ENCODE measurements at places on chromosomes 2 and 18.

GRCh38 chr2:1286929-1287328, 126.3 kb upstream of the TPO start:
- DNase-seq, result no peak

- DNase-seq, result no peak
Measured at GRCh38 chr2:118047380-118047826, 33.5 kb upstream of the CCDC93 start.

- DNase-seq, result no peak
Measured at GRCh38 chr2:221377066-221377465, 195.0 kb downstream of the EPHA4 start.

- DNase-seq, result no peak
Measured at GRCh38 chr2:66240286-66240685, 194.6 kb upstream of the MEIS1 start.

DNA sequence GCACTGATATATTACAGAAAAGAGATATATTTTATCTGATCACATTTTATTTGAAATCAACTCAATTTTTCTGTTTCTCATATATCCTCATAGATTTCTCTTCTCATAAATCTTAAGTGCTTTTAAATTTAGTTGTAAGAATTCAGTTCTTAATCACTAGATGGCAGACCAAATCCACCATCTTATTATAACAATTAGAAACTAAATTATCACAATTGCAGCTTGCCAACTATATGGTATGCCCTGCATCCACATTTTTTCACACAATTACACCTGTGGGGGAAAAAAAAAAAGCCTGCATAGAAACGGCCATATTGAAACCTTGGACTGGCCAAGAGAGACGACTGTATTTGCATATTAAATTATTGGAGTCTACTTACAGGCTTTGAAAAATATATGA, 64.4 kb downstream of the COL5A2 start:
- no peak for DNase-seq

GRCh38 chr2:97761192-97761591, 47.8 kb downstream of the ZAP70 start:
- no peak for DNase-seq

GRCh38 chr18:37484983-37485834, 80.4 kb downstream of the CELF4 start:
- peak; percentile 21 for DNase-seq

GRCh38 chr2:194867328-194867727, 789.7 kb upstream of the SLC39A10 start:
- peak; percentile 13 for DNase-seq

DNA sequence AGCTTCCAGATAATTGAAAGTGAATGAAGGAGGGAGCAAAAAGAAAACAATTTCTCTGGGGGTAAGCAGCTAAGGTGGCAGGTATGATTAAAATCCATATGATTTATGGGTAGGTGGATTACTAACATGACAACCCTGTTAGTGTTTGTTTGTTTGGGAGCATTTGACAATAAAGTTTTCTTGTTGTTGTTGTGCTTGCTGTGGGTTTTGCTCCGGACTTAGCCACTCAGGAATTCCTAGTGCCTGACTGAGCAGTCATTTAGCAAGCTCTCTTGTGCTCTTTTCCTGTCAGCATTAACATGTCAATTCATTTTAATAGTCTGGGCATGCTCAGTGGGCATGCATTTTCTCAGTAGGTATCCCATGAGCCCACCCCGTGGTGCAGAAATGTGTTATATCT, 674.8 kb upstream of the ZEB2 start:
- no peak for DNase-seq

GRCh38 chr2:43343573-43344304, 117.3 kb upstream of the ZFP36L2 start:
- DNase-seq, result no peak

DNA sequence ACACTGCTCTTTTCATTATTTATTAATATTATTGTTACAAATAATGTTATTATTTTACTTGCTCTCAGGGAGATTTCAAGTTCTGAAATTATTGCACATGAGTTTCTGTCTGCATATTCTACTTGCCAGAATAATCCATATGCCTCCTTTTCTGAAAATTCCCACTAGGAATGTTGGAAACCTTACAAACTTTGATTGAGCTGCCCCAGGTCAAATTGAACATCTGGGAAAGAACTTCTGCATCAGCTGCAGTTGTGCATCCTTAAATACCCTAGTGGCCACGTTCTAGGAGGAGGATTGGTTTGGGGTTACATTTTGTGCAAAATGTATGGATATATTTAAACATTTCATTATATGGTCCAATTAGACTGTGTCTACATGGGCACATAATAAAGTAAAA, 1302.7 kb upstream of the PIK3C3 start:
- DNase-seq, result no peak

GRCh38 chr2:220512419-220512818, 885.0 kb downstream of the SLC4A3 start:
- no peak for DNase-seq

DNA sequence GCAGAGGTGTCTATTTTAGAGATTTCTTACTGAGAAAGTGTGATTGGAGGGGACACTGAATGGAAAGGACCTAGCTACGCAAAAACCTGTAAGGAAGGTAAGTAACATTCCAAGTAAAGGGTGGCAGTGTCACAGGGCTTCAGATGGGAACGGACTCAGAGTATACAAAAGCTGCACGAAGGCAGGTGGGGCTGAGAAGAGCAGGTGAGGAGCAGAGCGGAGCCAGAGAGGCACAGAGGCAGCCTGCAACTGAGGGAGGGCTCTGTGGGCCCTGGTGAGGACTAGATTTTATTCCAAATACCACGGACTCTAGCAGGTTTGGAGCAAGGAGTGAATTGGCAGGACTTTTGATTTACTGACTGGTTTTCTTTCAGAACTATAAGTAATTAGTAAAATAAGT, 331.3 kb upstream of the PKDCC start:
- DNase-seq, result peak; percentile 30

DNA sequence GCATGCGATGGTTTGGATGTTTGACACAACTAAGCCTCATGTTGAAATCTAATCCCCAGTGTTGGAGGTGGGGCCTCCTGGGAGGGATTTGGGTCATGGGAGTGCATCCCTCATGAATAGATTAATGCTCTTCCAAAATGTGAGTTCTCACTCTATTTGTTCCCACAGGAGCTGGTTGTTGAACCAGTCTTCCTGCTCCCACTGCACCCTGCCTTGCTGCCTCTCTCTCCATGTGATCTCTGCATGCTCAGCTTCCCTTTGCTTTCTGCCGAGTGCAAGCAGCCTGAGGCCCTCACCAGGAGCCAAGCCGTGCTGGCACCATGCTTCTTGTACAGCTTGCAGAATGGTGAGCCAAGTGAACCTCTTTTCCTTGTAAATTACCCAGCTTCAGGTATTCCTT, 206.8 kb downstream of the VAPA start:
- no peak for DNase-seq

DNA sequence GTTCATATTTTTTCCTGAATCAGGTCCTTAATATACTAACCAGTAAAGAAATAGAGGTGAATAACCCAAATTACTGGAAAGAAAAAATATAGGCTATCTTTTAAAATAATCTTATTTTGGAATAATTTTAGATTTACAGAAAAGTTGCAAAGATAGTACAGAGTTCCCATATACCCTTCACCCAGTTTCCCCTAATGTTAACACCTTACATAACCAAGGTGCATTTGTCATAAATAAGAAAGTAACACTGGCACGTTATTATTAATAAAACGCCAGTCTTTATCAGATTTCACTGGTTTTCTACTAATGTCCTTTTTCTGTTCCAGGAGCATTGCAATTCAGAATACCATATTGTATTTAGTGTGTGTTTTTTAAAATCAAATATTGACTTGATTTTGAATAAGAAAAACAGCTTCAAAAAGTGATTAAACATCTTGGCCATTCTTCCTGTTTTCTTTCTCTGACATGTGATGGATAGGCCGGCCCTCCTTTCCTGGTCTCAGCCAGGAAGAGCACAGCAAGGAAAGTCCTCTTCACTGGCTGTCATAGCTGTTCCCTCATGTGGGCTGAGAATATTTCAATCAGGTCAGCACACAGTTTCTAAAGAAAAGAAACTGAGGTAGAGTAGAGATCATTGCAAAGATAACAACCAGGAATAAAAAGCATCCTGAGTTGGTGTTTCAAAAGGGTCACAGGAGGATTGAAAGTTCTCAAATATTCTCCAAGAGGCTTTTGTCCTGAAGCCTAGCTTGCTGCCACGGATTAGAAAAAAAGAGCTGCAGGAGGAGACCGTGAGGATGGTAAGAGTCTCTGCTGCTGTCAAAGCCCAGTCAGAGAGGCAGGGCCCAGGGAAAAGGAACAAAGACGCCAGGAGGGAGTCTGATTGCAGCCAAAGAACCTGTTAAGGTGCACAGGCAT, 79.3 kb upstream of the ARL5A start:
- no peak for DNase-seq

GRCh38 chr2:437756-438393, 150.0 kb upstream of the ALKAL2 start:
- peak; percentile 21 for DNase-seq

DNA sequence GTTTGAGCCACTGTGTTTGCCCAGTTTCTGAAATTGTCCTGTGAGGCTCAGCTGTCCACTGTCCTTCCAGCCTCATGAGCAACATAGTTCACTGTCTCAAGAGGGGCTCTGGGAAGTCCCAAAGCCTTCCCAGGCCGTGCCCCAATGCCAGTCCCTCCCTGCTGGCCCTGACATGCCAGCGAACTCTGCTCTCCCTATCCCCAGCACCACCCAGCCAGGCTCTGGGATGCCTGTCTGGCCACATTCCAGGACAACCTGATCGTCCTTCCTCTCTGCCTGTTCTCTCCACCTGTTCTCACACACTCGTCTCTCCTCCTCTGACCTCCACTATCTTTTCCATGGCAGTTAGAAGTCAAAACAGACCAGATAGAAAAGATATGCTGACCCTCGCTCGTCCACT, 278.0 kb upstream of the ID2 start:
- no peak for DNase-seq

GRCh38 chr18:11398625-11399024, 210.8 kb upstream of the SLC35G4 start:
- DNase-seq, result no peak

Data from NCI-H1436 (cell line).